ENCODE measurements at places on chromosomes 16 and 17.

- DNase-seq = no peak
Observed at GRCh38 chr17:1800712-1801111, 29.0 kb downstream of the SMYD4 start.

DNA sequence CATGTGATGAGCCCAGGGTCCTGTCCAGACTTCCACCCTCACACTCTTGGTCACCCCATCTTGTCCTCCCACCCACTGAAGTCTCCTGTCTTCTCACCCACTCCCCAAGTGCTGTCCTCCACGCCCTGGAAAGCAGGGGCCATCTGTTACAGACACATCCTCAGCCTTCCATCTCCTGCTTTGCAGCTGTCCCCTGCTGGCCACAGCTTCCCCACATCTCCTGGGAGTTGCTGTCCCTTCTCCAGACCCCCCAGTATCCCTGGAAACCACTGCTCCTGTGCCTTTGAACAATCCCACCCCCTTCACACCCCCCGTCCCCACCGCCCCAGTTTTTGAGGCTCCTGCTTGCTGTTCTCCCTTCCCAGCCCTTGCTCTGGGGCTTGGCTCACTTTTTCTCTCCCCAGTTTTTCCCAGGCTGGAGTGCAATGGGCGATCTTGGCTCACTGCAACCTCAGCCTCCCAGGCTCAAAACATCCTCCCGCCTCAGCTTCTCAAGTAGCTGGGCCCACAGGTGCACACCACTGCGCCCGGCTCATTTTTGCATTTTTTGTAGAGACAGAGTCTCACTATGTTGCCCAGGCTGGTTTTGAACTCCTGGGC is 30.4 kb upstream of the ZFP90 start:
- no peak for DNase-seq

GRCh38 chr16:14958970-14959369 is 15.9 kb upstream of the PDXDC1 start:
- DNase-seq = no peak

DNA sequence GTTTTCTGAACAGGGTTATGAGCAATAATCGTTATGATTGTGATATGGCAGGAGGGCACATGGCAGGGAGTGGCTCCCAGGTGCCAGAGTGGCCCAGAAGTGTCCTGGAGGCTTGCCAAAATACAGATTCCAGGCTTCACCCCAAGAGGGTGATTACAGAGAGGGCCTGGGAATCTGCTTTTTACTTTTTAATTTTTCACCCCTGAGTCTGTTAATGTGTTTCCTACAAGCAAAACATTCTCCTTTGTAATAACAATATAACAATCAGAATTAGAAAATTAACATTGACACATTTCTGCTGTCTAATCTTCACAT is 212.4 kb downstream of the SNX29 start:
- no peak for DNase-seq

- DNase-seq = no peak
Observed at GRCh38 chr17:55642741-55643140, 79.9 kb downstream of the TMEM100 start.

DNA sequence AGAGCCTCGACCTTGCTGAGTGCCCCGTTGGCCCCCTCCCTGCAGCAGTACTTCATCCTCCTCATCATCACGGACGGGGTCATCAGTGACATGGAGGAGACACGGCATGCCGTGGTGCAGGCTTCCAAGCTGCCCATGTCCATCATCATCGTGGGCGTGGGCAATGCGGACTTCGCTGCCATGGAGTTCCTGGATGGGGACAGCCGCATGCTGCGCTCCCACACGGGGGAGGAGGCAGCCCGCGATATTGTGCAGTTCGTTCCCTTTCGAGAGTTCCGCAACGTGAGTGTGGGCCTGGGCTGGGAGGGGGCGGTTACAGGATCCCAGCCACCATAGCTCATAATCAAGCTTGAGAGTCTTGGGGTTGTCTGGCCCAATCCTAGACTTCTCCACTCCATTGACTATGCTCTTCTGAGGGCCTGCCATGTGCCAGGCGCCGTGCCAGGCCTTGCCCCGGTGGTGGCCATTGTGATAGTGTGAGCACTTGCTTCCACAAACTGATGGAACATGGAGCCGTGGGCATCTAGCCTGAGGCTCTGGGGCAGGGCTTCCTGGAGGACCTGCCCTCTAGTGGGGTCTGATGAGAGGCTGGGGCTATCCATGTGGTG is 39.7 kb downstream of the PSME3IP1 start:
- DNase-seq = no peak

DNA sequence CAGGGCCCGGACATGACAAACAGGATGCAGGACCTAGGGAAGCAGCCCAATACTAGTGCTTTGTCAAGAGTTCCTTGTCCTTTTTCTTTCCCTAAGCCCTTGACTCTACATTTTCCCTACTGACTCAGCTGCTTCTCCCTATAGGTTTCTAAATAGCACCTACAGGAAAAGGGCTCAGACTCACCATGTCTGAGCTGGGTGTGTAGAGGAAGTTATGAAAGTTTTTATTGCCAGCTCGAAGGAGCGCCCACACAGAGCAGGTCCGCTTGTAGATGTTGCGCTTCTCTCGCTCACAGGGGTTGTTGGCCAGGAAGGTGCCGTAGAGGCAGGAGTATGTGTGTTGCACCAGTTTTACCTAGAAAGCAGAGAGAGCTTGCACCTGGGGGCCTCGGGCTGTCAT is 10.6 kb downstream of the MTMR4 start:
- DNase-seq = no peak

GRCh38 chr17:27362909-27363308 is 69.0 kb downstream of the WSB1 start:
- no peak for DNase-seq

DNA sequence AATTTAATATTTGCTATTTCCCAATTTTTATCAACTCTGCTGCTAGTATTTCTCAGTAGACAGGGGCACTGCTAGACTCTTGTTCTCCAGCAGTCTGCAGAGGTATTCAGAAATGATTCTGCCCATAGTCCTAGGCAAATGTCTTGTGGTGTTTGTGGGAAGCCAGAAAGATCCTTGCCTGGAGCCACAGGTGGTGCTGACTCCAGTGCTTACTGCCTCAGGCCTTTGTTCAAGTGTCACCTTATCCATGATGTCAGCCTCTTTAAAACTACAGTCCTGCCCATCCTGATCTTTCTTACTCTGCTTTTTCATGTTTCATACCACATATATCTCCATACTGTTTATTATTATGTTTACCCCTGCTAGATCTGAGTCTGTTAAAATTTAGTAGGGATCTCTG is 26.5 kb downstream of the ZSWIM7 start:
- DNase-seq = no peak

GRCh38 chr16:23408823-23409298 is 44.1 kb downstream of the COG7 start:
- no peak for DNase-seq

GRCh38 chr17:57108671-57109392 is 23.8 kb downstream of the AKAP1 start:
- DNase-seq = no peak

DNA sequence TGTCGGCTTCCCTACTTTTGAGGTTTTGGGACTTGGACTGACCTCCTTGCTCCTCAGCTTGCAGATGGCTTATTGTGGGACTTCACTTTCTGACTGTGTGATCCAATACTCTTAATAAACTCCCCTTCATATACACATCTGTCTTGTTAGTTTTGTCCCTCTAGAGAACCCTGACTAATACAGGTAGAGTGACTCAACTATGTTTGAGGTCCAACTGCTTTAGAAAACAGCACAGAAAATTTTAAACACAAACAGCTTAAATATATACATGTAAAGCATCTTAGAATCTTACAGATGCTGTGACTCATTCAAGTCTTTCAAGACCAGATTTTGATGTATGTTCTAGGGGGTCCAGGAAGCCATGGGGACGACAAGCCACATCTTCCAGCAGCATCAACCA is 11.7 kb downstream of the SDK2 start:
- no peak for DNase-seq

DNA sequence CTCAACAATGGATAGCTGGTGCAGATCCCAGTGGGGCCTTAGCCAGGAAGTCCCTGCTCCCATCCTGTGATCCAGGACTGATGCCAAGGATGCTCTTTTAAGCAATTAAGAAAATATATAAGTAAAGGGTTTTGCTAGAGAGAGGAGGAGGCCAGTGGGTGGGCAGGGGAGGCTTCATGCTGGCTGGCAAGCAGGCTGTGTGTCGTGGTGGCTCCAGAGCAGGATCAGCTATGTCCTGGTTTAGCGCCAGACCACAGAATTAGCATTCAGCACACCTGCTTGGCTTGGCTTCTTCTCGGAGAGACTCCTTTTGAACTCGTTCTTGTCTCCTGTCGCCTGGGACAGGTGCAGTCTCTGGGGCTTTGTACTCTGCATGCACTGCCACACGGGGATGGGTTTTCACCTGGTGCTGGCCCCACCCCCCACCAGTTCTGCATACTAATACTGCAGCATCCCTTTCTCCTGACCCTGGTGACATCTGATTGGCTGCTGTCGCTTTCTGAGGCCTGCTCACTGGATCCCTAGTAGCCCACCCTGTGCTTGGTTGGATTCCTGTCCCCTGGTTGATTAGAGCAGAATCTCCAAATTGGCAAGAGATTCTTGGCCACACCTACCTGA is 66.1 kb downstream of the PLD6 start:
- DNase-seq = no peak

- no peak for DNase-seq
Observed at GRCh38 chr16:24896439-24896838, 50.7 kb downstream of the SLC5A11 start.

- DNase-seq = no peak
Observed at GRCh38 chr16:67641779-67642708, 2.9 kb upstream of the CARMIL2 start.

- peak; percentile 72 for DNase-seq
Observed at GRCh38 chr16:85461814-85462713, 151.1 kb upstream of the GSE1 start.

GRCh38 chr17:68577497-68577821 is 23.7 kb downstream of the FAM20A start:
- DNase-seq = no peak

GRCh38 chr16:8581831-8582580 is 8.3 kb downstream of the TMEM114 start:
- DNase-seq = no peak

- DNase-seq = no peak
Observed at GRCh38 chr17:8408371-8408770, 10.7 kb upstream of the RNF222 start.
